Hematopoietic multipotent progenitor cell treated with erythropoietin and hydrocortisone succinate and interleukin-3 and kit ligand, for 4 days (in vitro differentiated cells): ENCODE measurements at places on chromosomes 3 and 15.
A peak's percentile ranks its signal among the peaks of the same experiment; 100 is the strongest.

DNA sequence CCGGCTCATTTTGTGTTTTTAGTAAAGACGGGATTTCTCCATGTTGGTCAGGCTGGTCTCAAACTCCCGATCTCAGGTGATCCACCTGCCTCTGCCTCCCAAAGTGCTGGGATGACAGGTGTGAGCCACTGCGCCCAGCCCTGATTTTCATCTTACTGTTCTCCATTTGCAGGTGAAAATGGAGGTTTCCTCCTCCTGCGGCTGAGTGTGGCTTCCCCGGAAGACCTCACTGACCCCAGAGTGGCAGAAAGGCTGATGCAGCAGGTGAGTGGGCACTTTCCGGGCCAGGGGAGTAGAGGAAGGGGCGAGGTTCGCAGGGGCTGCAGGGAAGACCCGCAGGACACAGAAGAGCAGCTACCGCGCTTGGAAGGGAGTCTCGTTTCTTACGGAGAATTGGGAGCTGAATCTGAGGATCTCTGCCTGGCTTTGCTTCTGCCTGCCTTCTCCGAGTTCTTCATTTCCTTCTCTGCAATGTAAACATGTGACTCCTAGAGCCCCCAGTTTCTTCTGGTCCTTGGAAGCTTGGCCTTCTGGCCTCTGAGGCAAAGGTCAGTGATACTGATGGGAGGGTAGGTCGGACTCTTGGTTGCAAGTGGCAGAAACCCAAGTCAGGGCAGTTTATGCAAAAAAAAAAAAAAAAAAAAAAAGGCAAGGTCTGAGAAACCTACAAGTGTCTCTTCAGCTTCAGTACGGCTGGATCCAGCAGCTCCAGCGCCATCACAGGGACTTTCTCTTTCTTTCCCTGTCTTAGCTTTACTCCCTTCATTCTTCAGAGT, 8.9 kb downstream of the MUC20 start:
- DNase-seq, result no peak

DNA sequence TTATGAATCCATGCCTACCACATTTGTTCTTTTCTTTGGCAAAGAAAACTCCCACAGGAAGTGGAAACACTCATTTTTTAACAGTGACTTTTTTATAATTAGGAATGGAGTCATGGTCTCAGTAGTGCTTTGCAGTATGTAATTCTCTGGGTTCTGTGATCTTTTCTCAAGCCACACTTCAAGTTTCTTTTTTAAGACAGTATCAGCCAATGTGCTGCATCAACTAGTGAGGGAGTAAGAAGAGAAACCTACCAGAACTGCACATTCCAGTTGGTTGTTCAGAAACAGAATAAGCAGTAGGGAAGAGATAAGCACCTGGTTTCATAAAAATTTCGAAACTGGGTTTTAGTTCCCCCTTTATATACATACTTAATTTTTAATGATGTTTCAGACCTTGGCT, 126.3 kb downstream of the FOXB1 start:
- DNase-seq, result peak; percentile 26

DNA sequence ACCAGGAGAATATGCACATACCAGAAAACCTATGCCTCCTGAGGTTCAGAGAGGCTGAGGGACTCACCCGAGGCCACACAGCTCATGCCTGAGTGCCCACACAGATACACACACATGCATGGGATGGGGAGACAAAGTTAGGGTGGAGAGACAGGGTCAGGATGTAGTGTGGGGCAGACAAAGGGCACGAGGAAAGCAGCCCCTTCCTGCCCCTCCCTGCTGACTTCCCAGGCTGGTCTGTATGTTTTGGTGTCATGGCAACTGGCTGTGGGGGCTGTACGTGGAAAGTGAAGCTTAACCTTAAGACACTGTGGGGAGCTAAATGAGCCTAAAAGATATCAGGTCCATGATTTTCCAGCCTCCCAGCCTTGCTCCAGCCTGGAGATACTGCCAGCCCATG, 57.8 kb downstream of the EPHB3 start:
- peak; percentile 18 for DNase-seq

- no peak for DNase-seq
Measured at GRCh38 chr3:47577583-47578118, 1.0 kb downstream of the CSPG5 start.

- no peak for DNase-seq
Measured at GRCh38 chr3:20666091-20666490, 480.1 kb upstream of the SGO1 start.

DNA sequence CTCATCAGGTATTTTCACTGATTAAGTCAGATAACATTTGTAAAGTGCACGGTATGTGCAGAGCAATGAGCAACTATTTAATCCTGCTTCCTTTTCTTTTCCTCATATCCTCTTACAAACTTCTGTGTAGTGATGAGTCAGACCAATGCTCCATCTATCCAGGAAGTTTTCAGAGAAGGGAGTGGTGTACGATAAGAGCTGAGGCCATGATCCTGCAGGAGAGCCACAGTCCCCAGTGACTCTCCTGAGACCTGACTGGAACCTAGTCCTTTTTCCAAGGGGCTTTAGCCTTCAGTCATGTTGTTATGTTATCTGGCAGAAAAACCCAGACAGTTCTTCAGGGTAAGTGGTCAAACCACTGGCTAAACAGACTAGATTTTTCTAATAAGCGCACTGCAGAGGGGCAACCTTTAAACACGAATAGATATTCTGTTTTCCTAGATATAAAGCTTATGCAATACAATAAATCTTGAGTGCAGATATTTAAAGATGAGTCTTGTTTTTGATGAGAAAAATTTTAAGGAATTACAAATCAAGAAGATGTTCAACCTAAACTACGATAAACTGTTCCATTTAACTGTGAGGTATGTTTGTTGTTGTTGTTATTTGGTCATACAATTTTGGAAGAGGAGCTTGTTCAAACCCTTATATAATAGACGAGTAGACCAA, 110.5 kb upstream of the RAP2B start:
- DNase-seq, result no peak

- no peak for DNase-seq
Measured at GRCh38 chr3:10253731-10254130, 5.5 kb downstream of the TATDN2 start.

DNA sequence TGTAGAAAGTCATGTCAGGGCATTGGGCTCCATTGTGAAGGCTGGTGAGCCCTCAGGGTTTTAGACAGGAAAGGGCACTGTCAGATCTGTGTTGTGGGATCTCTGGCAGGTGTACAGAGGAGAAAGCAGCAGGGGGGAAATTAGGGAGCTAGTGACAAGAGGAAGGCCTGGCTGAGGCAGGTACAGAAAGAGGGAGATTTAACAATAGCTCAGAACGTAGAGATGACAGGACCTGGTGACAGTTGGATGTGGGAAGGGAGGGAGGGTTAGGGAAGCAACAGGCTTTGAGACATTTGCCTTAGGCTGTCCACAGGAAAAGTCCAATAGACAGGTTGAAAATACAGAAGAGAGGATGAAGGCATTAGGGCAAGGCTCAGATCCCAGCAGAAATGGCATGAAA, 288.1 kb downstream of the EPHB1 start:
- DNase-seq, result no peak

- peak; percentile 83 for DNase-seq
Measured at GRCh38 chr3:51024765-51025632, 350.3 kb downstream of the DOCK3 start.

DNA sequence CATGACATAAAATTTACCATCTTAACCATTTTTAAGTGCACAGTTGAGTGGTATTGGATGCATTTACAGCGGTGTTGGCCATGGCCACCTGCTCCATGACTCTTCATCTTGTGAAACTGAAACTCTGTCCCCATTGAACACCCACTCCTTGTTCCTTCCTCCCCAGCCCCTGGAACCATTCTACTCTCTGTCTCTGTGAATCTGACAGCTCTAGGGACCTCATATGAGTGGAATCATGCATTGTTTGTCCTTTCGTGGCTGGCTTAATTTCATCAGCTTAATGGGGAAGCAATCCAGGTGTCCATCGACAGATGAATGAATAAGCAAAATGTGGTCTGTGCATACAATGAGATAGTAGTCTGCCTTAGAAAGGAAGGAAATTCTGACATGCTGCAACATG, 42.5 kb downstream of the PLXNA1 start:
- DNase-seq, result peak; percentile 10

DNA sequence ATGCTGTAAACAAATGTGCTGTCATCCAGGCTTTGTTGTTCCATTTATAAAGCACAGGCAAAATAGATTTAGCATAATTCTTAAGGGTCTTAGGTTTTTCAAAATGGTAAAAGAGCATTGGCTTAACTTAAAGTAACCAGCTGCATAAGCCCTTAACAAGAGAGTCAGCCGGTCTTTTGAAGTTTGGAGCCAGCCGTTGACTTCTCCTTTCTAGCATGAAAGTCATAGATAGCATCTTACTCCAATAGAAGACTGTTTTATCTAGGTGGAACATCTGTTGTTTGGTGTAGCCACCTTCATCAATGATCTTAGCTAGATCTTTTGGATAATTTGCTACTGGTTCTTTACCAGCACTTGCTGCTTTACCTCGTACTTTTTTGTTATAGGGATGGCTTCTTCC, 297.5 kb upstream of the DCBLD2 start:
- peak; percentile 4 for DNase-seq

DNA sequence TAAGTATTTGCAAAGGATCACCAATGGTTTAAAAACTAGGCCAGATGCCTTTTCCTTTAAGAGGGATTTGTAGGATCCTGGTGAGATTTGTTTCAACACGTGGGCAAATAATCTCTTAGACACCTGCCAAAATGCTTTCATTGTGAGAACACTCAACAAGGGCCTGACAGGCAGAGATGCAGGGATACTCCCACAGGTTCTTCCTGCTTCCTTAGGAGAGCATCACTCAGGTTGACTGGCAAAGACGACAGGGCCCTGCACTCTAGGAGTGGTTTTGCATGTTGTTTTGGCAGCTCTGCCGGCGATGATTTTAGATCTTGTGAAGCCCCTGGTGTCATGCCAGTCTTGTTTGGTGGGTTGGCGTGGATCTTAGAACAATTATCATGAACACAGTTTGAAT, 184.5 kb downstream of the NR1D2 start:
- no peak for DNase-seq

GRCh38 chr15:56124391-56124790, 119.3 kb downstream of the RFX7 start:
- no peak for DNase-seq

DNA sequence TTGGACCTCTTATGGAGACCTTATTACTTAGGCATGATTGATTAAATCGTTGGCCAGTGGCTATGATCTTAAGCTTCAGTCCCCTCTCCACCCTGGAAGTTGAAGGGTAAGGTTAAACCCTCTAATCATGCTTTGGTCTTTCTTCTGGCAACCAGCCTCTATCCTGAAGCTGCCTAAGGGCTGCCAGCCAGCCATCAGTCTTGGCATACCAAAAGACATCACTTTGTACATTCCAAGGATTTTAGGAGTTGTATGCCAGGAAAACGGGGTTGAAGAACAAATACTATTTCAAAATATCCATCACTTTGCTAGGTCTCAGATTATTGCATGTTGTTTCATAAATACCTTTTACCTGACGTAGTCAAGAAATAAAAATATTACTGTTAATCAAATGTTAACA, 28.9 kb downstream of the UBE2E2 start:
- DNase-seq, result no peak

GRCh38 chr3:116939550-116939949, 230.0 kb downstream of the TUSC7 start:
- no peak for DNase-seq

DNA sequence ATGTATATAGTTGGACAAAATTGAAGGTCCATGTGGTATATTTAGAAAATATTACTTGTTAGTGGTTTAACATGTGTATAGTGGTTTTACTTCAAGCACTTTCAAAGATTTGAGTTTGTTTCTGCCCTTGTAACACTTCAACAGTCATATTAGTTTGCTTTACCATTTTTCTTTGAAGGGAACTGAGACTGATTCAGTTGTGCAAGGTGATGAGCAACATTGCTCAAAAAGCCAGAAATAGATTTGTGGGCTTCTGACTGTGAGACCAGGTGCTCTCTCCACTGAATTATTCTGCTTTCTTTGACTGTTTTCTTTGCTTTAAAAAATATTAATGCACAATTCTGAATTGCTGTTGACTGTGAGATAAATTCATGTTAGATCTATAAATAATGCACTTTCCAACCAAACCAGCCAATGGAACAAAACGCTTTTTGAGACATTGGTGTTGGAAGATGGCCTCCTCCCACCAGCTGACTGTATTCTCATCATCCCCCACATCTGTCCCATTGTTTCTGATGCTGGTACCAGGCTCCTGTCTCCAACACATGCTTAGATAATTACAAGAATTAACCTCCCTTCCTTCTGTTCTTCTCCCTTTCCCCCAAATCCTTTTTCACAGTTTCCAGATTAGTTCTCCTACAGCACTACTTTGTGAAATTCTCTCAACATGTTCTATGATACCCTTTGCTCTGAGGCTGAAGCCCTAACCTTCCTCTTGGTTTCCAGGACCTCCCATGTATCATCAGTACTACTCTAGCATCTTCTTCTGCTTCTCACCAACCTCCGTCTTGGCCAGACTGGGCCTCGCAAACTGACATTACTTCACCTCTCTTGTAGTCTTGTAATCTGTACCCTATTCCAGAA, 27.9 kb downstream of the PLCL2 start:
- DNase-seq, result no peak

GRCh38 chr3:139770577-139770976, 92.8 kb upstream of the NMNAT3 start:
- DNase-seq, result no peak

DNA sequence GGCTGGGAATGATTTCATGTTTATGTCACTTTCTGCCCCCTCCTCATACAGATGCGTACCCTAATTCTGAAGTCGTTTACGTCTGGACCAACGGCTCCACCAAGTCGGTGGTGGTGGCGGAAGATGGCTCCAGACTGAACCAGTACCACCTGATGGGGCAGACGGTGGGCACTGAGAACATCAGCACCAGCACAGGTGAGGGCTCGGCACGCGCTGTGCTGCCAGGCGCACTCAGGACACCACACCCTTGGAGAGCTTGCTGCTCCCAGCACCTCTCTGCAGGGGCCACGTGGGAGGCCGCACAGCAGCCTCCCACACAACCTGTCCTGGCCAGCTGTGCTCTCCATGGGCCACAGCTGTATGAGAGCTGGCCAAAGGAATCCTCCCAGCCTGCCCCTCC, 33.8 kb upstream of the GABRG3 start:
- DNase-seq, result no peak

DNA sequence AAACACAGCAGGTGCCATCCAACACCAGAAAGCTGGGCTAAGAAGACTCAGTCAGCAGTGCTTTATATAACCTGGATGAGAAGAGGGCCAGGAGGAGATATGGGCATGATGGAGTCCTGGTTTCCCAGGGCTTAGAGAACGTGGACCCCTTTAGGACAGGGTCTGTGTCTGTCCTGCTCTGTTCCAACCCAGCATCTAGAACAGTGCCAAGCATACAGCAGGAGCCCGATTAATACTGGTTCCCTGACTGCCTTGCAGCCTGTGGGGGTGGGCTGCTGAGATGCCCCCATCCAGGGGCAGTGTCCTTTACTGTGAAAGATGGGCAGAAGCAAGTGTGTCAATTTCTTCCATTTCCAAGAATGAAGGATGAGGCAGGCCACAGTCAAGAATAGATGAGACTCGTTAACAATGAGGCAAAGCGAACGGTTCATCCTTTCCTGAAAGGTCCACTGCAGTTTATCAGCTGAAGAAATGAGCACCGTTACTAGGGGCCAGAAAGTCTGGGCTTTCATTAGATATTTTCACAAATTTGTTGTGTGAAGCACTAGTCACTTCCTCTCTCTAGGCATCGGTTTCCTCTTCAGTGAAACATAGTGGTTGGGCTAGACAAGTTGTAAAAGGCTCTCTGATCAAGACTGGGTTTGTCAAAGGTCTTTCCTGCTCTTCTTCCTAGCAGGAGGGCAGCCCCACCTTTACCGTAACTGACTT, 72.0 kb upstream of the HERC1 start:
- peak; percentile 70 for DNase-seq
